Activated CD8-positive, alpha-beta memory T cell treated with anti-CD3 and anti-CD28 coated beads for 1 hour (primary cell): ENCODE measurements at places on chromosomes 6 and 20.

GRCh38 chr6:107237992-107238660 is 122.8 kb upstream of the BEND3 start:
- DNase-seq, result no peak

- DNase-seq, result no peak
Measured at GRCh38 chr20:17380801-17381200, 150.4 kb downstream of the BFSP1 start.

GRCh38 chr6:53770780-53771249 is 24.0 kb upstream of the LRRC1 start:
- DNase-seq, result no peak

DNA sequence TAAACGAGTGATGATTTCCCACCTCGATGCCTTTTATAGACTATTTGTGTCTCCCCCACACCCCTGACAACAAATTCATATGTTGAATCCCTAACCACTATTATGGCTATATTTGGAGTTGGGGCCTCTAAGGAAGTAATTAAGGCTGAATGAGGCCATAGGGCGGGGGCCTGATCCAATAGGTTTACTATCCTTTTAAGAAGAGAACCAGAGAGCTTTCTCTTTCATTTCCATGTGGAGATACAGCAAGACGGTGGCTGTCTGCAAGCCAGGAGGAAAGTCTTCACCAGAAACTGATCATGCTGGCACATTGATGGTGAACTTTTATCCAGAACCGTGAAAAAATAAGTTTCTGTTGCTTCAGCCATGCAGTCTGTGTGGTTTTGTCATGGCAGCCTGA is 38.9 kb upstream of the CLIC5 start:
- no peak for DNase-seq

- DNase-seq, result no peak
Measured at GRCh38 chr6:44463728-44464450, 76.4 kb downstream of the CDC5L start.

DNA sequence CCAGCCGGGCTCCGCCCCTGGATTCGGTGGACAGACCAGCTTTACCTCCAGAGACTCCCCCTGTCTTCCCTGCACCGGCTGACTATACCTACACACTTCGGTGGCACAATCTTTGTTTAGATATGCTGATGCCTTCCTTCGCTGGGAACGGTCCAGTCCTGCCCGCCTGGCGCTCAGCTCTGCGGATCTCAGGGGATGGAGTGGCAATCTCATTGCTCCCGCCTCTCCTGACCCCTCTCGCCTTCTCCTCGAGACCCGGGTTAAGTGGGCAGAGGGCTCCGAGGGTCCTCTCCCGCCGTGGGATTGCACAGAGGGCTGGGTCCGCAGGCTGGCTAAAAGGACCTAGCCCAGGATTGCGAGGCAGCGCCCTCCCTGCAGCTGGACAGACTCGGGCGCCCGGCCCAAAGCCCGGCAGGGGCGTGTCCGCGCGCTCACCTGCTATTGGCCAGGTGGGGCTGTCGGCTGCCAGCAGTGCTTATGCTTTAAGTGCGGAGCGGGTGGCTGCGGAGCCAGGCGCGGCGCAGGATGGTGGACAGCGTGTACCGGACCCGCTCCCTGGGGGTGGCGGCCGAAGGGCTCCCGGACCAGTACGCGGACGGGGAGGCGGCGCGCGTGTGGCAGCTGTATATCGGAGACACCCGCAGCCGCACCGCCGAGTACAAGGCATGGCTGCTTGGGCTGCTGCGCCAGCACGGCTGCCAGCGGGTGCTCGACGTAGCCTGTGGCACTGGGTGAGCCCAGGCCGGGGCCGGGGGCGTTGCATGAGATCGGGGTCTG is at the start of gene GNMT:
Gene GNMT, plus strand, starts transcription at position 512 of the 777 bp plus-strand sequence. Its CDS starts 14 bp downstream, at position 526.
- DNase-seq, result no peak

DNA sequence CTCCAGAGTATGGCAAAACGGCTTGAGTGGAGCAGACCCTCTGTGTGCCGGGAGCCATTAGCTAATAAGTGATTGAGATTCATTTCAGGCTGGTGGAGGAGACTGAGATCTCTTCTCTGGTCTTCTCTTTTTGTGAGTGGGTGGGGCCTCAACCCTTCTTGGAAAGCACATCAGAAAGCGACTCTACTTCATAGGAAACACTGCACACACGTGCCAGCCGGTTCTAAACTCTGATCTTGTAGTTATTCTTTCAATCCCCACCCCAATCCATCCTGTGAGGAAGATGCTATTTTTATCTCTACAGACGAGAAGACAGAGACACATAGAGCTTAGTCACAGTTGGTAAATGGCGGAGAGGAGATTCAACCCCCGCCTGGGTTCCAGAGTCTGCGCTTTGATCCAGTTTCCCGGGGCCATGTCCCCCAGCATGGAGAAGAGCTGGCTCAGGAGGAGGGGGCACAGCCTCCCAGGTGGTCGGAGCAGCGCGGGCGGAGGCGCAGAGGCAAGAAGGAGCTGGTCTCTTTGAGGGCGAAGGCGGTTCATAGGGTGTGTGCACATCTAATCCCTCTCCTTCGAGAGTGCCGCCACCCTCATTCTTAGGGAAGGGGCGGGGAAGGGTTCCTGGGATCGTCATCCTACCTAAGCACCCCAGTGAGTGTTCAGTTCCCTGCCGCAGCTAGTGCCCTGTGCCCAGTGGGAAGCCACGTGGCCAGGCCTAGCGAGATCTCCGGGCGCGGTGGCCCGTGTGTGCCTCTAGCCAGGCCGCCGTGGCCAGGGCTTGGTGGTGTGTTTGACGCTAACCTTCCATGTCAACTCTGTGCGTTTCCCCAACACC is 49.0 kb upstream of the TAGAP start:
- DNase-seq, result no peak

DNA sequence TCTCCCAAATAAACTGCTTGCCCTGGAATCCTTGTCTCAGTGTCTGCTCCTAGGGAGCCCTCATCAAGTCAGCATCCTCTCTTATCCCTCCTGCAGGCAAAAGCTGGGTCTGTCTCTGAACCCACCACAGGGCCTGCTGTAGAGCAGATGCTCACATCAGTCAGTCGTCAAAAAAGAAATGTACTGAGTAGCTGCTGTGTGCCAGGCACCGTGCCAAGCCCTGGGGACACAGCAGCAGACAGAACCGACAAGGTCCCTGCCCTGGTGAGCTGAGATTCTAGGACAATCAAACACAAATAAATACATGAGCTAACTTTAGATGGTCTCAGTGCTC is 68.5 kb downstream of the EYA2 start:
- no peak for DNase-seq

- DNase-seq, result no peak
Measured at GRCh38 chr6:25987845-25988244, 25.2 kb downstream of the TRIM38 start.

DNA sequence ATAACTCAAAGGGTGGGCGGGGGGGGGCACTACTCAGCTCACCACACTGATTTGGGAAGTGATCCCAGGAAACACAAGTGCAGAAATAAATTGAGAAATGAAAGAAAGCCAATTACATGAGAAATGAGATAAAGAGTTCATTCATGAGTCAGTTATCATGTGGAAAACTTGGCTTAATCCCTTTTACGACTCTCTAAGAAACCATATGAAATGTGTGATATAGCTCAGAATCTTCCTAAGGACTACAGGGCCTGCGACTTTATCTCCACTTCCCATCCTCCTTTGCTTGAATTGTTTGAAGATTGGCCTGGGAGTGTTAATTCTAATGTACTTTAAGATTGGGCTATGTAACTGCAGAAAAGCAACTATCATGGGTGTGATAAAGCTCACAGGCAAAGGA is 3.6 kb upstream of the BTN2A2 start:
- DNase-seq, result no peak

- no peak for DNase-seq
Measured at GRCh38 chr6:170076466-170077165, 214.3 kb downstream of the DLL1 start.

DNA sequence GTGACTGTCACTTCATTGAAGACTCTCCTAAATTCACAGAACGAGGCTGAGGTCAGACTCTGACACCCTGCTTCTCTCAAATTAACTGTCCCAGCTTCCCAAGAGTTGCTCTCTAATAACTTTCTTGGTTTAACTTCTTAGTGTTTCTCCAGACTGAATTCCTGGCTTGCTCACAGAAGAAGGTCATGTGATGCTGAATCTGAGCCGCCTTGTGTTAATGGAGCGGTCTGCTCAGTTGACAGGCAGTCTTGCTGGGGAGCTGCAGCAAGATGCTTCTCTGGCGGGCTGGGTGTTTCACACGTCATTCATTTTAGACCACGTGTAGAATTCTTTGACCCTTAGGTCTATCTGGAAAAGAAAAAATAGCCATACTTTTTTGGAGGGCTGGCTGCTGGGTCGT is 107.3 kb downstream of the FOXO3 start:
- DNase-seq, result no peak

DNA sequence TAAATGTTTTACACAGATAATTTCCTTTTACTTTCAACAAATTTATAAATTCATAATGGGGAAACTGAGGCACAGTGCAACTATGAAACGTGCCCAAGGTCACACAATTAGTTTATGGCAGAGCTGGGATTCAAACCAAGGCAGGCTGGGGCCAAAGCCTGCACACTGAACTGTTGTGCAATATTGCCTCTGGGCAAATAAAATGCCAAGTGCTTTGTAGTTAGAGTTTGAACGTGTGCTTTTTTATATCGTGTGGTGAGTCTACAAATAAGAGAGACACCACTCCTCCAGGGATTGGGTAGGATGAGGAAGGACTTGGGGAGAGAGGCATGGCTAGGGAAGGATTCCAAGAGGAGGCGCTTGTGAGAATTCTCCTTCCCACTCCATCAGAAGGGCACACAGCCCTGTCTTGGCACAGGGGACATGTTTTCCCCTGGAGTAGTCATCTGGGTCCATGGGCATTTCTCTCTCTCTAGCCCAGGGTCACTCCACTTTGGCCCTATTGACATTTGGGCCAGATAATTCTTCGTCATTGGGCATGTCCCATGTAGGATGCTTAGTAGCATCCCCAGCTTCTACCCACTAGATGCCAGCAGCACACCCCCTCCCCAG is 2.8 kb upstream of the CDH22 start:
- DNase-seq, result no peak

DNA sequence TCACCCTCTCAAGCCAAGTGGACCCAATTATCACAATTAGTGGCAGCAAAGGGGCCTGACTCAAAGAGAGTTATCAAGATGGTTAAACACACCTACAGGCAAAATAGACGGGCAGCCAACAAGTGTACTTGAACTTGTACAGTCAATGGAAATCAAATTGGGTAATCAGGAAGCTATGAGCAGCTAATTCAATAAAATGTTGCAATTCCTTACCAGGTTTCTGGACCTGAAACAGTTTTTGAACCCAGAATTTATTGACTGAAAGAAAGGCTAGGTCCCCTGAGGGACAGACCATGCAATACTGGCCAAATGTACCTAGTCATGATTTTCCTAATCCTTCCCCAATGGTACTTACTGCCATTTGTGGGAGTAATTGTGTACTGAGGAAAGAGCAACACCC is 679.8 kb downstream of the EPM2A start:
- no peak for DNase-seq

DNA sequence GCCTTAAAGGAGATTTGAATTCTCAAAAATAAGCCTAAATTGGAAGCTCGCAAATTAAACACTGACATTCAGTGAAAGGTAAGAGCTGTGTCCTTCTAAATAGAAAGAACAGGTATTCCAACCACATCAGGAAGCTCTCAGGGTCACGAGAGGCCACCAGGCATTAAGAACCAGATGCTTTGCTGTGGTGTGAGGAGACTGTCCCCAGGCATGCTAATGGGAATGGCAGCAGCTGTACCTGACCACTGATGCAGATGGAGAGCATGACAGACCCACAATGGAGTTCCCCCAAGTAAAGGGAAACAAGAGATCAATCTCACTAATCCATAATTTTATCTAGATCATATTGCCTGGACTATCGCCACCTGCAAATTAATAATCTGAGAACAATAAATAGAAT is 658.9 kb upstream of the NOX3 start:
- no peak for DNase-seq

DNA sequence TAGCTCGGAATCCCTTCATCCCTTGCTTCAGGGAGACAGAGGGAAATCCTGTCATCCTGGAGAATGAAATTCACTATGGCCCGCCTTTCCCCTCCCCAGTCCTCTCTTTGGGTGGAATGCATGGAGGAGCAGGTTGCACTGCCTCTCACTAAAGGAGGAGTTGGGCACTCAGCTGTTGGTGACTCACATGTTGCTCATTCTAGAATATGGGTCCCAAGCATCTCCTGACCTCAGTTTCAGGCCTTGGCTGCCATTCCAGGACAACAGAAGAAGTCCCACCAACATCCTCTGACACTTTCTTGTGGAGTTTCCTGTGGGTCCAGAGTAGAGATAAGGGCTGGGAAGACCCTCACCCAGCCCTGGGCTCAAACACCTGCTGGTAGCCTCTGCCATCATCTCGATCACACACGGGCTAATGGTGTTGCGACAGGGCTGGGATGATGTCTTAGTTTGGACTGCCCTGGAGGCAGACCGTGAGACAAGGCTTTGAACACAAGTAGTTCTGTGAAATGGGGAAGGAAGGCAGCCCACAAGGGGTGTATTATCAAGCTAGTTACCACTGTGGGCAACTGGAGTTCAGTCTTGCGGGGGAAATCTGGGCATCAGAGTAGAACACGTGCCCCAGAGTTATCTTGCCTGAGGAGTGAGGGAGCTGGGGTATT is 52.4 kb upstream of the RNF24 start:
- no peak for DNase-seq

- no peak for DNase-seq
Measured at GRCh38 chr6:39075010-39075686, 26.6 kb downstream of the GLP1R start.

- DNase-seq, result no peak
Measured at GRCh38 chr6:147954938-147955337, 387.7 kb upstream of the SASH1 start.

DNA sequence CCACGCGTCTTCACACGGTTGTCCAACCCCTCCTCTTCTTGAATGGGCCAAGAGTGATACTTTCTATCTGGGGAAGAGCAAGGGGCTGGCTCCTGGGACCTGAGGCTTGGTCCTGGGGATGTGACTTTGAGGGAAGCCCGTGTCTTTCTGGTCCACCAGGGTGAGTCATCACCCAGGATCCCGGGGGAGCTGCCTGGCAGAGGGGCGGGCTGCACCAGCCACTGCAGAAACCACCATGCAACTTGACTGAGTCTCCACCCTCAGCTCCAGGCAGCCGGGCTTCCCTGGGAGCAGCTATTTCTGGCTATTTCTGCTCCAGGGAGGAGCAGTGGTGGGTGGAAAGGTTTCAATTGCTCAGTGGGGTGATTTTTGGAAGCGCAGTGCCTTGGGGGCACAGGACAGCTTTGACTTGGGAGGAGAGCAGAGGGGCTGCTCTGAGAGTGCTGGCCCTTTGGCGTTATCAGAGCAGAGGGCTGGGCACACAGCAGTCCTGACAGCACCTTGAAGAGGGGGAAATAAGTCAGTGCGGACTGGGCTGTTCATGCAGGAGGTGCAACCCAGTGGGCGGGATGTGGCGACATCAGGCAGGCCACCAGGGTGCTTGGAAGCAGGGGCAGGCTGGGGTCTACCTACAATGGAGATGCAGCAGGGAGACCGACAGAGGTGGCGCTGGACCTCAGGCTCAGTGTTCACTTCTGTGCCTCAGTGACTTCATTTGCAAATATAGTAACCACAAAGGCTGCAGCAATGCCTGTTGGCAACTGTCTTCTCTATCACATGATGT is 45.1 kb upstream of the FAM83D start:
- no peak for DNase-seq
